ENCODE measurements at places on chromosomes 2 and 18. TPM values are rescaled to one million over a fixed set of nuclear protein-coding genes. Genes with fewer than 3 reads are reported as not detected.

- no peak for DNase-seq
- H3K4me1 ChIP-seq = peaks cover 11% of the 10 kb centered on the region
These were observed 5.7 kb upstream of the DNER start for GRCh38 chr2:229719926-229720647.

GRCh38 chr2:134140251-134140661 lies 113.6 kb upstream of the MGAT5 start:
- H3K27me3 ChIP-seq = no peaks in the 10 kb centered on the region
- no peak for DNase-seq
- H3K4me1 ChIP-seq = peaks cover 40% of the 10 kb centered on the region
- no peak overlapping the region for H3K27ac ChIP-seq
- H3K4me3 ChIP-seq = no peak overlapping the region
- peaks cover 17% of the 10 kb centered on the region for H3K36me3 ChIP-seq

- peaks cover 4% of the 10 kb centered on the region for H3K36me3 ChIP-seq
- peaks cover 13% of the 10 kb centered on the region for H3K4me1 ChIP-seq
- DNase-seq = no peak
These were observed 12.9 kb downstream of the IER3IP1 start for GRCh38 chr18:47163241-47163640.

The SRD5A2 gene
- total RNA-seq = not detected

The WDFY1 gene
- total RNA-seq = 58.8 TPM

The ALK gene
- total RNA-seq = not detected

Measured in activated naive CD8-positive, alpha-beta T cell treated with anti-CD3 and anti-CD28 coated beads, Interleukin-2, amount 10 ng/mL, durations not matched to agents 7 days and 5 days (primary cell).